ENCODE measurements at places on chromosomes 2 and 18.

DNA sequence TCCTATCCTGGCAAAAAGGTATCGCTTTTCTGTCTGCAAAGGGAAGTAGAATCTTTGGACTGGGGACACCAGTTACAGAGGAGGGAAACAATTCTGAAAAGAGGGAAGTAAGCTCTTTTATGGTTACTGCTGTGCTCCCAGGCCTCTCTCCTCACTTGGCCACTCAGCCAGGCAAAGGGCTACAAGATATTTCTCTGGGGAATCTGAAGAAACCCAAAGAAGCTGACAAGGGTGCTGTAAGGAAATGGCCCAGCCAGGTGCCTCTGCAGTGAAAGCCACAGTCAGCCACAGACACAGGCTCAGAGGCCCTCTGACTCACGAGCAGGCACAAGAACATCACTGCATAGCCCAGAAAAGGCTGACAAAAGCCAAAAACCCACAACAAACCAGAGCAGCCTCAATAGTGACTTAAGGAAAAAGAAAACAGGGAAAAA is 5.8 kb downstream of the HDLBP start:
- peak; percentile 56 for DNase-seq

GRCh38 chr2:109513749-109514588 is 99.8 kb downstream of the SEPTIN10 start:
- DNase-seq: peak; percentile 7

DNA sequence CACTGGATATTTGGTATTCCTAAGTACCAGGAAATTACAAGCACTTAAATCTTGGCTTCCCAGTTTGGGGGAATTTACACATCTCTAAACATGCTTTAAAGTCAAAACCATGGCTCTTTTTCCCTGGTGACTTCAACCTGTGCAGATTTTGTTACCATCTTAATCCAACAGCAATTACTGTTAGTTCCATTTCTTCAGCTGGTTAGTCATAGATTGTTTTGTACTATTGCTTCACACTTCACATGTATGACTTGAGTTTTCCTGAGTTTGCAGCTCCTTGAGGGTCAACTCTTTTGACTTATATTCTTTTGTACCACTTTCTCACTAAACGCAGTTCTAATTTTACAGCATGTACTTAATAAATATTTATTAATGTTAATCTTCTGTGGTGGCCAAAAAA is 203.4 kb upstream of the RND3 start:
- no peak for DNase-seq

GRCh38 chr2:122707224-122707824 is 951.9 kb downstream of the TSN start:
- DNase-seq: no peak

- no peak for DNase-seq
Observed at GRCh38 chr2:138356178-138356577, 145.4 kb upstream of the SPOPL start.

- DNase-seq: no peak
Observed at GRCh38 chr2:202690321-202690900, 55.6 kb downstream of the FAM117B start.

- no peak for DNase-seq
Observed at GRCh38 chr18:51630706-51631105, 433.2 kb upstream of the MEX3C start.

GRCh38 chr2:202035089-202035940 is 1.7 kb downstream of the FZD7 start:
- peak; percentile 28 for DNase-seq

- DNase-seq: no peak
Observed at GRCh38 chr2:118589721-118590120, 257.7 kb downstream of the EN1 start.

GRCh38 chr18:3154214-3154613 is 65.6 kb downstream of the MYOM1 start:
- no peak for DNase-seq

DNA sequence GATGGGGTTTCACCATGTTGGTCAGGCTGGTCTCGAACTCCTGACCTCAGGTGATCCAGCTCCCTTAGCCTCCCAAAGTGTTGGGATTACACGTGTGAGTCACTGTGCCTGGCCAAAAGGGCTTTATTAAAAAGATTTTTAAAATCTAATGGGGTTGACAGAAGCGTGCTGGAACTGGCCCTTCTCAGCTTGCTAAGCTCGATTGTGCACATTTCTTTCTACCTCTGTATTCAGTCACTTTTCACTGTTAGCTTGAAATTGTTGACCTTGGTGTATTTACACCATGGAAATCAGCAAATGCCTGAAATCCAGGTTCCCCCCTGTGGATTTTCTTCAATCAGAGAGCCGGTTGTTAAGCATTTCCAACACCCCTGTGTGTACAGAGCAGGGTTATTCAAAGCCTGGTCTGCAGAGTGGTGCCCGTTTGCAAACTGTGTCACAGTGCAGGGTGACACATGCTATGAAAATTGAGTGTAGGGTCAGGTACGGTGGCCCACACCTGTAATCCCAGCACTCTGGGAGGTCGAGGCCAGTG is 140.2 kb downstream of the TGIF1 start:
- DNase-seq: no peak

DNA sequence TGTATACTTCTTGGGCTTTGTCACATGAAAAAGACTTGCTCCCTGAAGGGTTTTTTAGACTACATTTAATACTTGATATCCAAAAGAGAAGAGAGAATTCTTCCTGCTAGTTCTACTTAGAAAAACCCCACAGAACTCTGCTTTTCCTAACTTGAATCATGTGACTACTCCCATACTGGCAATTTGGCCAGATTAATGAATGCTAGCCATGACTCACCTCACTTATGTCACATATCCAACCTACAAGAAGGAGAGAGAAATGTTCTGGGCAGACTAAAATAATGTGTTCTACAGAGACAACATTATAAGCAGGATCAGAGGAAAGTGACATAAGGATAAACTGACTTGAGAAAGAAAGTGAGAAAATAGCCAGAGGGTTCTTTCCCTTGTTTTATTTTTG is 249.3 kb upstream of the GULP1 start:
- DNase-seq: no peak

DNA sequence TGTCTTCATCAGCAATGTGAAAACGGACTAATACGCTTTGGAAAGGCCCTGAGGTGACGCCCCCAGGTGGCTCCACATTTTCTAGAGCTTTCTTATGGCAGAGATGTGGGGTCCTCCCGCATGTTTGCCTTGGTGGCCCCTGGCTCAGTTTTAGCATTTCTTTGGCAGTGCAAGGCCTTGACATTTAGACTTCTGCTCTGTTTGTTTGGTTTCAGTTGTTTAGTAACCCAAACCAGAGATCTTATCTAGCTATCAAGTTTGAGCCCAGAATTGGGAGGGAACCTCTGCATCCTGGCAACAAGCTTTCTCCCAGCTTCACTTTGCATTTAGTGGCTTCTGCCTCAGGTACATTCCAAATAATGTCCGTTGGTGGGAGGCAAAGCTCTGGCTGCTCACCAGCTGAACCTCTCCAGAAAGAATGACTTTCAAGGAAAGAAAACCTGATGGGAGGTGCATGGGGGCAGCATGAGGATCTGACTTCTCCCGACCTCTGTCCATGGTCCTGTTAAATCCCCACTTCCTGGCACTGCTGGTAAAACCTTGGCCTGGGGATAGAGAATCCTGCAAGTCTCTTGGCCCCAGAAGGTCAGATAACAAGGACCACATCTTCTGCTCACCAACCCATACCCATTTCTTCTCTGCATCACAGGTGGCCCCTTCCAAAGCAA is 12.0 kb upstream of the MBP start:
- no peak for DNase-seq

DNA sequence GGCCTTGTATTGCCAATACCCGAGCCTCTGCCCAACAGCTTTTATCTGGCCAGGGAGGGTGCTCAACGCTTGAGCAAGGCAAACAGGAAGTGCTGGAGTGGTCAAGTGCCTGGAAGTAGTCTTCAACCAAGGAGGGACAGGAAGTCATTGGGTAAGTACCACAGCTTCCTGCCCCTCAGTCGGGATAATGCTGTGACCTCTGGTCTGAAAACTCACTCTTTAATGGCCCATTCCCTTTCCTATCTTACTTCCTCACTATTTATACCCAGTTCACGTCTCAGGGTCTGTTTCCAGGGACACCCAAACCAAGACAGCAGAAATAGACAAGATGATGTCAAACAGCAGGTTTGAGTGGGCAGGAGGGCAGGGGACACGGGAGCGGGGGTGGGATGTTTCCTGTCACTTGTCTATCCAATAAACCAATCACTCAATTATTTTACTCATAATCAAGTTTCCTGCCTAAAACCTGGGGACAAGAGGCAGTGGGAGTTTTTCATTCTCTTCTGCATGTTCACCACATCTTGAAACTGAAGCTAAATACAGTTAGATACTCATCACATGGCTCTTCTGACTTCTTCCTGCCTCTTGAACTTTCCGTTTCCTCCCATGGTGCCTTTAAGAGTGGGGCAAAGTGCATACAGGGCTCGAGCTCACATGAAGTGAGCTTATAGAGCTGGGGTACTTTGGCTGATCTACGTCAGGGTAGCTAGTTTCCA is 68.9 kb upstream of the CAB39 start:
- DNase-seq: no peak

GRCh38 chr2:229852565-229852964 is 69.2 kb downstream of the TRIP12 start:
- DNase-seq: peak; percentile 12

- no peak for DNase-seq
Observed at GRCh38 chr2:186755066-186755465, 61.2 kb downstream of the FAM171B start.

- no peak for DNase-seq
Observed at GRCh38 chr2:154720651-154721050, 22.2 kb downstream of the KCNJ3 start.

DNA sequence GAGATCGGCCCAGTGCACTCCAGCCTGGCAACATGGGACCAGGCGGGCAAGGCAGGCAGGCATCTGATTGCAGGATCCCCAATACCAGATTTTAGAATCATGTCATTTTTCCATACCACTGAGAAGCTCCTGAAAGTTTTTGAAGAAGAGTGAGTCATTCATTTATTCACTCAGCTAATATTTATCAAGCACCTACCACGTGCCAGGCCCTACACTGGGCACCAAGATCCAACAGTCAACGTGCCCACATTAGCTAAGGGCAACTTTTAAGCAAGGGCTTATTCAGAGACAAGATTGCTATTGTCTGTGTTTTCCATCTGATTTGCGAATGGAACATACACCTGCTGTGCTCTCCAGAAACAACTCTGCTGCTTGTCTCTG is 126.8 kb upstream of the LGALSL start:
- DNase-seq: peak; percentile 24

GRCh38 chr2:99822474-99823207 is 319.7 kb downstream of the AFF3 start:
- DNase-seq: no peak

GRCh38 chr2:20568501-20569463 is 82.1 kb downstream of the HS1BP3 start:
- DNase-seq: no peak

DNA sequence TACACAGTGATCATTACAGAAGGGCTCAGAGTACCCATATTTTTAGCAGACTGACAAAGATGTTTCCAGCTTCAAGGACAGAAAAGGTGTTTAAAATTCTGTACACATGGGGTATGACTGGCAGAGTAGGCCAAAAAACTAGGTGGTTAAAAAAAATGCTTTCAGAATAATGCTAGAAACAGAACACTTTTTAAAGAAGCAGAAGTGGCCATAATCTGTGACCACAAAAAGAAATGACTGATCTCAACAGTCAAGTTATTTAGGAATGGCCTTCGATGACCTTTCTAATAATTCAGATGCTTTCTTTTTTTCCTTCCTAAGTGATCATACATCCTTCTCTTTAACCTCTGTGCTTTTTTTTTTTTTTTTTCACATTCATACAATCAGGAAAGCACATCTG is 4.1 kb upstream of the AQP4 start:
- no peak for DNase-seq

- no peak for DNase-seq
Observed at GRCh38 chr2:221380062-221380461, 192.0 kb downstream of the EPHA4 start.

DNA sequence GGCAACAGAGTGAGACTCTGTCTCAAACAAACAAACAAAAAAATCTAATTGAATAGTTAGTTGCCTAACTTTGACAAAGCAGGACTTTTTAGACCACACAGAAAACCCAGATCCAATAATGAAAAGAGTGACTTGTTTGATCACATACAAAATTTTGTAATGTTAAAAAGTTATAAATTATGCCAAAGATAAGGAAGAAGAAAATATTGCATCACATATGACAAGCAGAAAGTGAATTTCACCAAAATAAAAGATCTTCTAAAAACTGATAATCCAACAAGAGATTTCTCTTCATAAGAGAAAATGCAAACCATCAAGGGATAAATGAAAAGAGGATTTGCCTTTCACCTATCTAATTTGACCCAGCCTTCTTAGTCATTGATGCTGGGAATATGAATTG is 2.8 kb upstream of the RMP24 start:
- no peak for DNase-seq

DNA sequence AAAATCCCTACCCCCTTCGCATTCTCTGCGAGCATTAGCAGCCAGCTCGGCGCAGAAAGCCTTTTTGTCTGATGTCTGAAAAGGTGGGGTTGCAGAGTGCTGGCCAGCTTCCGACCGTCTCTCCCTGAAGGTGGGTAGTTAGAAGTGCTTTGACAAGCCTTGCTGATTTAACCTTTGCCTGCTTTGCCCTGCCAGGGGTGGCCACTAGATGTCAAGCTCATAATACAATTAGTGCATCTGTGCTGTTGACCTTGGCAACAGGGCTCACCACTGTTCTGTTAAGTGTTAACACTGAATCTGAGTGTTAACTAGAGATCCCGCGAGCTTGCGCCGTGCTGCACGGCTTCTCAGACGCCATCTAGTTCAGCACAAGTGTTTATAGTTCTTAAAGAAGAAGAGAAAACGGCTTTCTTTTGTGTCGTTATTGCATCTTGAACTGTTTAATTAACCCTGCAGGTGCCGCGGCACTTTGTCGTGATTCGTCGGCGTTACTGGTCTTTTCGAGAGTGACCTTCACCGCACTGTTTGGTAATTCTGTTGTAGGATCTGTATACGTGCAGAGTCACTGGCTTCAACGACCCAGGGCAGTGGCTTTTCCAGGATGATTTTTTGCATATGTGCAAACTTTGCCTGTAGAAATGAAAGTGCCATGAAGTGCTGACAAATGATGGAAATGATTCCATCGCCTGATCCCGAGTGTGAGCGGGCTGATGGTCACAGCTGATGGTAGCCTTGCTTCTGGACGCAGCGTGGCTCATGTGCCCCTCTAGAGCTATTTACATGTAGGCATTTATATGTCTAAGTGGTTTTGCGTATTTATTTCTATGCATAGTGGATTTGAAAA is 5.5 kb downstream of the SALL3 start:
- DNase-seq: peak; percentile 42

DNA sequence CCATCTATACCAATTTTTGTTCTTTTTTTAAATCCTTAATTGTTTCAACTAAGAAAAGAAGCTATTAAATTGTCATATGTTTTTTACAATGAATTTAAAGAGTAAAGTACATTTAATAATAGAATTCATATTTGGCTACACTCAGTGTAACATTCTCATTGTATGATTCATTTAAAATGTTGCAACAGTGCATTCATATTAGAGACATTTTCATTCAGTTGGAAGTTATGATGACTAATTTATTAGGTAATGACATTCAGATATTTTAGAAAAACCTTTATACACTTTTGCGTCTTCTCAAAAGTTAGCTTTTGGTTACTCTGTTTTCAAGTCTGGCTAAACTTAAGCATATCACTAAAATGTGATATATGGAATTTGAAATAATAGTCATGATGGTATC is 887.5 kb upstream of the NRXN1 start:
- no peak for DNase-seq

GRCh38 chr2:119711352-119711751 is 32.4 kb downstream of the TMEM177 start:
- DNase-seq: no peak

Measured in stimulated activated naive CD8-positive, alpha-beta T cell treated with anti-CD3 and anti-CD28 coated beads, Interleukin-15, amount 100 ng/mL, for 72 hours (primary cell).